ENCODE measurements at places on chromosomes 6 and 20.

DNA sequence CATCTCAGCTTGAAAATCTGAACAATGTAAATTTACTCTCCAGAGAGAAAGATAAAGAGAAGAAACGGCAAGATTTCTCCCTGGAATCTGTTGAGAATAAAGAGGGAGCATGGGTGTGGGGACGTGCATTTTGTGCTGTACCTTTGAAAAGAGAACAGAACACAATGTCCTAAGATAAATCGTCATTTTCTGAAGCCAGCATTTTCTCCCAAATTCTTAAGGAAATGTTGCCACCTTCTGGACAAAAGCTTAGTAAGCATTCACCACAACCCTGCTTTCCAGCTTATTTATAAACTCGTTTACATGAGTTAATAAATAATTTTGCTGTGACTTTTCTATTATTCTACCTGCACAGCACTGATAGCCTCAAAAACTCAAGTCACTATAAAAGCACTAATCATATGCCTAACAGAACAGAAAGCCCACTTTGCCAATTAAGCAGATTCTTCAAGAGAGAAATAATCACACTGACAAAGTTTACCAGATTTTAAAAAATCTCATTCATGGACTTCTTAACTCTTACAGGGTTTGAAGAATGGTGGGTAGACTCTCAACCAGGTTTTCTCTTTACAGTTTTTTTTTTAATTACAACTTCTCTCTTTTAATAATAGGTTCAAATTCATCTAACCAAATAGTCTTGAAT, 155.8 kb downstream of the MBOAT1 start:
- DNase-seq, result peak; percentile 89

- no peak for DNase-seq
Measured at GRCh38 chr6:7647504-7647903, 57.5 kb downstream of the SNRNP48 start.

DNA sequence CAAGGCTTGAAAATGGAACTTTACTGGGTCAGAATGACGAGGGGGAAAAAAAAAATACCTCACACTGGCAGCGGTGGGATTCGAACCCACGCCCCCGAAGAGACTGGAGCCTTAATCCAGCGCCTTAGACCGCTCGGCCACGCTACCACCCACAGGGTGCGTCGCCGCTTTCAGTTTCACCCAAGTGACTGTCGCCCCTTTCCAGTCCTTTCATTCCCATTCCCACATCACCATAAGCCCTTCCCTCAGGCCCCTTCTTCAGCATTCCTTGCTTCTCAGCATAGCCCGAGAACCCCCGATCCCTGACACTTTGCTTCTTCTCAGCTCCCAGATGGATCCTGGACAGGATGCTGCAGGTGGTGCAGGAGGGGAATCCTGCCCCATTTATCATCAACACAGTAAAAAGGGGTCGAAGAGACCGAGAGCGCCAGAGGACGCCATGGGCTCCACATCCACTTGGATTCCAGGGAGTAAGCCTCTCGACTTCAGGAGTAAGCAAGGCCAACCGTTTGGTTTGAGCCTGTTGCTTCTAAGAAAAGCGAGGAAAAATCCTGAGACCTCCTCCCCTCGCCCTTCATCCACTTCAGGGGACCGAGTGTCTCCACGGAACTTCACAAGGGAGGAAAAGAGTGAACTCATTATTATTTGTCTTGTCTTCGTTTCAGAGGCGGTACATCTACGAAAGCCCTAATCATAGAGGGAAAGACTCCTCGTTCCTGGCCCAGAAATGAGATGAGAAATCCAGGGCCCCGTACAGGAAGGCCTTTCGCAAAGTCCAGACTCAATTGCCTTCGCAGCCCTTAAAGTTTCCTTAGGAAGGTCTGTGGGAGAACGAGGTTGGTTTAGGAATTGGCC, 20.0 kb upstream of the TRIM27 start:
- DNase-seq, result no peak

DNA sequence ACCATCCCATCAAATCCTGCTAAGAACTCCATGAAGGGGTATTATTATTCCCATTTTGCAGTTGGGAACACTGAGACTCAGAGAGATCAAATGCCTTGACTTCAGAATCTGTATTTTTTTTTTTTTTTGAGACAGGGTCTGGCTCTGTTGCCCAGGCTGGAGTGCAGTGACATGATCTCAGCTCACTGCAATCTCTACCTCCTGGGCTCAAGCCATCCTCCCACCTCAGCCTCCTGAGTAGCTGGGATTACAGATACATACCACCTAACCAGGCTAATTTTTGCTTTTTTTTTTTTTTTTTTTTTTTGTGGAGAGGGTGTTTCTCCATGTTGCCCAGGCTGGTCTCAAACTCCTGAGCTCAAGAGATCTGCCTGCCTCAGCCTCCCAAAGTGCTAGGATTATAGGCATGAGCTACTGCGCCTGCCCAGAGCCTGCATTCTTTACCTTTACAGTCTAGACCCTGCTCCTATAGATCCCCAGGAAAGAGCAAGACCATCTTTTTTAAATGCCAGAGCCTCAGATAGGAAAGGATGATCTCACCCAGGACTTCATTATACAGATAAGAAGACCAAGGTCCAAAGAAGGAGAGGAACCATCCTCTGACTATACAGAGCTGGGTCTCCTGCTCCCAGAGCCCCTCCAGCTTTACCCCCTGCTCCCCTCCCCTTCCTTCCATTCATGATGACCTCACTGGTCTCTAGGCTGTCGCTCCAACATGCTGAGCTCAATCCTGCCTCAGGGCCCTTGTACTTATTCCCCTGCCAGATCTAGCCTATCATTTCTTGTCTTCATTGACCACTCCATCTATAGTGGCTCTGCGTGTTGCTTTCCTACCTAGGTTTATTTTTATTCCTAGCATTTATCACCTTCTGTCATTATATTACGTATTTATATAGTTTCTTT, 138.6 kb downstream of the CEBPB start:
- DNase-seq, result no peak

DNA sequence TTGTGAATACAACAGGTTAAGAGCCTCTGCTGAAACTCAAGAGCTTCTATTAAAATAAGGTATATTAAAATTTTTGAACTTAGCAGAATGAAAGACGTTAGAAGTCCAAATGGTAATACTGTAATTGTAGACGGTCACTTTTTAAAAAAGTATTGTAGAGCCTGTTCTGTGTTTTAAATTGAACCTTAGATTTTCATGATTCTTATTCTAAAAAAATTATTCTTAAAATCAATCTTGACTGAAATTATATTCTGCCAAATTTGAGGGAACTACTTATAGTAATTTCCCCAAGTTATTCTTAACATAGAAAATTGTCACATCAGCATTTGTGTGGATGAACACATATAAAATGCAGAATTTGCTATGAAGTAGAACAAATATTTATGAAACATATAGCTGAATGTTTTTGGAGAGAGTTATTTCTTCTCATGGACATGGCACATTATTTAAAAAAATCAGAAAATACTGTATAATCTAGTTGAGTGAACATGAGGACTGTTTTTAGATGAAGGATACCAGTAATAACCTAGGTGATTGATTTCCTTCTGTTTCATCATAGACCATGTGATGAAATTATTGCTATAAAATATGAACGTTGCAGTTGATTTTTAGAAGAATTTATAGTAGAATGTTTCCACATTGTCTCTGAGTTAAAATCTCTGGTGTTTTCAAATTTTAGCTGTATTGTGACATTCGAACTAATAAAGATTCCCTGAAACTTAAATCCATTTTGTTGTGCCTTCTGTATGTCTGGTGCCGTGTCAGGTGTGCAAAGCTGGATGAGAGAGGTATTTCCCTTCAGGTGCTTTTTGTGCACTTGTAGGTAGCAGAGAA, 2.8 kb downstream of the TBPL1 start:
- no peak for DNase-seq

DNA sequence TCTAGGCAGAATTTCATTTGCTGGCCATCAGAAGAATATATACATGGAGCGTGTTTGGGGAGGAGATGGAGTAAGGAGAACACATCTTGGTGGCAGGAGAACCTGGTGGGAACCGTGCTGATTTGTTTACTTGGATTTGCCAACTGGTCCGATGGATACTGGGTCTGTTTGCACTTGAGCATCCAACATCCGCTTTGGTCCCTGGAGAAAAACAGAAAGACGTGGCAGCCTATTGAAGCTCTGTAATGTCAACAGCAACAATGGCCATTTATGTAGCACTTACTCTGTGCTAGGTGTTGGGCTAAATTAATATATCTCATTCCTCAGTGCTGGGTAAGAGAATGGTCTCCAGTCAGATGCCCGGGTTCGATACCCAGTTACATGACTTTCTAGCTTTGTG, 125.6 kb downstream of the BCAS1 start:
- DNase-seq, result no peak

- DNase-seq, result peak; percentile 81
Measured at GRCh38 chr6:43608310-43608763, 20.7 kb downstream of the GTPBP2 start.

- DNase-seq, result no peak
Measured at GRCh38 chr6:162488444-162488843, 239.1 kb downstream of the PRKN start.

GRCh38 chr20:2794866-2795447, 5.5 kb downstream of the CPXM1 start:
- no peak for DNase-seq

- no peak for DNase-seq
Measured at GRCh38 chr20:47568019-47568418, 66.3 kb downstream of the NCOA3 start.

- no peak for DNase-seq
Measured at GRCh38 chr20:3162080-3162611, 2.5 kb upstream of the FASTKD5 start.

DNA sequence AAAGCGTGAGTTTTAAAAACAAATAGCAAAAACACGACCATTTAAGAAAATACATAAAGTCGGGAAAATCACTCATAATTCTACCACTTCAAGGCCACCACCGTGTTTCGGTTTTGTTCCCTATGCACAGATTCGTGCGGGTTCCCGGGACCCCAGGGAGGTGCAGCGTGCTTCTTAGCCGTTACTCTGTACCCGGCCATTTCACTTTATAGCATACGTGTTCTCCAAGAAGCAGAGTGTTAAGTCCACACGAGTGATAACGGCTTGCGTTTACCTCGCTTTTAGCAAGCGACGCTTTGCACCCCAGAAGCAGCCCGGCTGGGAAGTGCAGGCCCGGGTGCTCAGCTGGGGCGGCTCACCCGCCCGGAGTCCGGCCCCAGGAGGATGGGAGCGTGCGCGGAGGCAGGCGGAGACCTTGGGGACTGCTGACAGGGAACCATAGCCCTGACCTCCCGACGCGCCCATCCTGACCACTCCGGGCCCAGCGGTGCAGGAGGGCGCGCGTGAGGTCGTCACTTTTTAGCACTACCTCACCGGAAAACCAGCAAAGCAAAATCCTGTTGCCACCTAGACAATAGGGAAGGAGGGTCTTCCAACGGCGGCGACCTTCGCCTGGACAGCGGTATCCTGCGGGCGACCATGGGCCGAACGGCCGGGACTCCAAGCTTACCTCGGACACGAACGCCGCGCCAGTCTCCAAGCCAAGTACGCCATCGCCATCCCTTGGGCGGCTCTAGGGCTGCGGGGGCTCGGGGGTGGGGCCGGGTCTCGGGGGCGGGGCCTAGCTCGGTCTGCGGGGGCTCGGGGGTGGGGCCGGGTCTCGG, at the start of gene ECI2:
ECI2 (minus strand) TSS at position 735 of the 824 bp plus-strand sequence; CDS start at position 720, 15 bp downstream.
- no peak for DNase-seq
